Testis (tissue), 5 donors: ENCODE measurements at places on chromosomes 13 and 19. TPM values are rescaled to one million over a fixed set of nuclear protein-coding genes. Genes with fewer than 3 reads are reported as not detected.
A peak's percentile ranks its signal among the peaks of the same experiment; 100 is the strongest.

DNA sequence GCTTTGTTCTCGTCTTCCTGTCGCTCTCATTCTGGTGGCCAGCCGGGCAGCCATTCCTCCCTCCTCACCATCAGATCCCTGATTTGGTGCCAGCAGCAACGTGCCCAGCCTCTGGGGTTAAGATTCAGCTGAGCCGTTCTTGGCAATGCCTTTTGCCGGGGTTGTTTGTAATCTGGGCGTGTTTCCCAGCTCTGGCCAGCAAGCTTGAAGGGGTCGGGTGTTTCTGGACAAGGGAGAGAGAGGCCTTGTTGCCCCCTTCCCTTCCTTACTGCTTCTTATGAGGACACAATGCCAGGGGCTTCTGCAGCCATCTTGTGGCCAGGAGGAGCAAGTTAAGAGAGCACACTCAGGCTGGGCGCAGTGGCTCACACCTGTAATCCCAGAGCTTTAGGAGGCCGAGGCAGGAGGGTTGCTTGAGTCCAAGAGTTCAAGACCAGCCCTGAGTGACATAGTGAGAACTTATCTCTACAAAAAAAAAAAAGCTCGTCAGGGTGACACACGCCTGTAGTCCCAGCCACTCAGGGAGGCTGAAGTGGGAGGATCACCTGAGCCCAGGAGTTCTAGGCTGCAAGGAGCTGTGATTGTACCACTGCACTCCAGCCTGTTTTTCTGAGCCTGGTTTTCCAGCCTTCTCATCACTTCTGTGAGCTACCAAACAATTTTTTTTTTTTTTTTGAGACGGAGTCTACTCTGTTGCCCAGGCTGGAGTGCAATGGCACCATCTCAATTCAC is 10.7 kb upstream of the CRTC1 start:
- H3K4me3 ChIP-seq = no peak overlapping the region
- H3K27ac ChIP-seq = no peak overlapping the region
- no peaks in the 10 kb centered on the region for H3K27me3 ChIP-seq
- H3K36me3 ChIP-seq = no peaks in the 10 kb centered on the region

DNA sequence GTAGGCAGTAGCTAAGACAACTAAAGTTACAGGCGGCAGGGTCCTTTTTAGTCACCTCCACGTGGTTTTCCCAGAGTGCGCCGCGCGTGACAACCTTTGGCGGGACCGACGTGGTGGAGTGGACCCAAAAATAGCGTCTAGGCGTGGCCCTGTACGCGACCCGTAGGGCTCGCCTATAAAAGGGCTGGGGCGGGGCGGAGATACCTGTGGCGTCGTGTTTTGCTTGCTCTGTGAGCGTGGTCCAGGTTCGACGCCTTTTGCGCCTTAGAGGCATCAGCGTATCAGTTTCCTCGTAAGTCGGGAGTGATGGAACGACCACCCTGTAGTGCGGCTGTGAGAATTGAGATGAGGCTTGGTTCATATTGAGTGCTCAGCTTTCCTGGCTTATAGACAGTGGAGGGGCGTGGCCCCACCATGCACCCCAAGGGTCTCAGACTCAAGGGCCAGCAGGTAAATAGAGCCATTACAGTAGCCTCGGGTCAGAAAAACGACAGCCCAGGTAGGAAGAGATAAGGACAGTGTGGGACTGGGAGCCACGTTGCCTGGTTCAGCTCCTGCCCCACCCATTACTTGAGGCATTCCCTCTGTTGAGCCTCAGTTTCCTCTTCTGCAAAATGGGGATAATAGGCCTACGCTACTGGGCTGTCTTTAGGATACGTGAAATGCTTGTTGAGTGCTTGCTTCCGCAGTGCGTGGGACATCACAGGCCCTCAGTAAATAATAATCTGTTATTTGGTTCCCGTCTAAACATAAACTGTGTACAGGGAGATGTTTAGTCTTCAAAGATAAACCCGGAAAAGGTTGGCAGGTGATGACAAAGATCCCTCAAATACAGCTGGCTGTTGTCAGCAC is 693 bp upstream of the TMED1 start:
- H3K4me3 ChIP-seq = peak overlapping the region; percentile 69
- H3K27me3 ChIP-seq = no peaks in the 10 kb centered on the region
- H3K36me3 ChIP-seq = no peaks in the 10 kb centered on the region
- peaks cover 7% of the 10 kb centered on the region for H3K4me1 ChIP-seq

DPF1 gene
- total RNA-seq = 6.4 TPM

DNA sequence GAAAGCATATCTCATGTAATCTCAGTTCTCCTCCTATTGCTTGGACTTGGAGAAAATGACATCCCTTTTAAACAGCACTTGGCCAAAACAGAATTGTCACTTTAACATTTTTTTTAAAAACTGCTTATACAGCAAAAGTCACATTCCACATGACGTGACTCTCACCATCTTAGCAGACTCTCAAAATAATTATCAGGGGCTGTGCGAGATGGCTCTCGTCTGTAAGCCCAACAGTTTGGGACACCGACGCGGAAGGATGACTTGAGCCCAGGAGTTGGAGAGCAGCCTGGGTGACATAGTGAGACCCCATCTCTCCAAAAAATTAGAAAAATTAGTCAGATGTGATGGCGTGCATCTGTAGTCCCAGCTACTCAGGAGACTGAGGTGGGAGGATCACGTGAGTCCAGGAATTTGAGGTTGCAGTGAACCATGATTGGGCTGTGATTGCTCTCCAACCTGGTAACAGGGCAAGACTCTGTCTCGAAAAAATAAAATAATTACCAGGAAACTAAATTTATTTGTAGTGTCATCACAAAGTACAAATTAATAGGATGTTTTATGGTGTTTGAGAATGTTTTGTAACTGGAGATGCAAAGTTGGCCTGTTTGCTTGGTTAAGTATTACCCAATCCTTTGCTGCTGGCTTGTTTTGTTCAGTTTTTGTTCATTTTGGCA is 8.8 kb downstream of the SAFB start:
- H3K36me3 ChIP-seq = no peaks in the 10 kb centered on the region
- H3K4me1 ChIP-seq = peaks cover 36% of the 10 kb centered on the region
- no peaks in the 10 kb centered on the region for H3K27me3 ChIP-seq
- H3K27ac ChIP-seq = no peak overlapping the region
- H3K4me3 ChIP-seq = no peak overlapping the region

NKPD1 gene
- total RNA-seq = 4.2 TPM

DNA sequence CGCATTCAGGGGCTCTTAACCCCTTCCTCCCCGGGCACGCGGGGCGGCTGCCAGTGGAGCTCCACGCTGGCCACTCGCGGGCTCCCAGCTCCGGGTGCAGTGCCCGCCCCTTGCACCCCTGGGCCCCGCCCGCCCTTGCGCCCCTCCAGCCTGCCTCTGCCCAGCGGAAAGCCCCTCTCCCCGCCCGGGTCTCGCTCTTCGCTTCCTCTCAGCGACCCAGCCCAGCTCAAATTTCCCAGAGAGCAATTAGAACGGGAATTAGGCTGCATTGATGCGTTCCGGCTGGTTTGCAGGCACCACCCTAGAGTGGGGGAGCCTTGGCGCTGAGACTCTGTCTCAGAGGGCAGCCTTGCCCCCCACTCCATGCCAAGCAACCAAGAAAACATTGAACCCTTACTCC is 1.8 kb upstream of the GSX1 start:
- H3K4me1 ChIP-seq = peaks cover 25% of the 10 kb centered on the region
- H3K36me3 ChIP-seq = no peaks in the 10 kb centered on the region
- no peak overlapping the region for H3K27ac ChIP-seq
- H3K4me3 ChIP-seq = no peak overlapping the region
- no peak for DNase-seq

DNA sequence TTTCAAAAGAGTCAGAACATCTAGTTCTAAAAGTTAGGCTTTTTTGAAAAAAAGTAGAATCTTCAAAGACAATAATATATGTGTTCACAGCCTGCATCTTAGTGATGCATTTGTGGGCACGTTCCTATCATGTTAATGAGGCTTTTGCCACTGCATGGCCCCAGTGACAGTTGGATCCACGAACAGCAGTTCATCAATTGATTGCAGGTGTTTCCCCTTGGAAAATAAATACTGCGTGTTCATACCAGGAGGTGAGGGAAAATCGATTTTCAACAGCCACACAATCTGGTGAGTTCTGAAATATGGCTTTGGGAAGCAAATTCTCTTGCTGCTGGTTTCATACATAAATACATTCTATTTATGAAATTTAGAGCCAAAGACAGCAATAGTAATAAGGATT is 343.8 kb upstream of the SLC10A2 start:
- DNase-seq = no peak
- H3K27ac ChIP-seq = no peak overlapping the region
- H3K36me3 ChIP-seq = no peaks in the 10 kb centered on the region
- no peaks in the 10 kb centered on the region for H3K27me3 ChIP-seq

DNA sequence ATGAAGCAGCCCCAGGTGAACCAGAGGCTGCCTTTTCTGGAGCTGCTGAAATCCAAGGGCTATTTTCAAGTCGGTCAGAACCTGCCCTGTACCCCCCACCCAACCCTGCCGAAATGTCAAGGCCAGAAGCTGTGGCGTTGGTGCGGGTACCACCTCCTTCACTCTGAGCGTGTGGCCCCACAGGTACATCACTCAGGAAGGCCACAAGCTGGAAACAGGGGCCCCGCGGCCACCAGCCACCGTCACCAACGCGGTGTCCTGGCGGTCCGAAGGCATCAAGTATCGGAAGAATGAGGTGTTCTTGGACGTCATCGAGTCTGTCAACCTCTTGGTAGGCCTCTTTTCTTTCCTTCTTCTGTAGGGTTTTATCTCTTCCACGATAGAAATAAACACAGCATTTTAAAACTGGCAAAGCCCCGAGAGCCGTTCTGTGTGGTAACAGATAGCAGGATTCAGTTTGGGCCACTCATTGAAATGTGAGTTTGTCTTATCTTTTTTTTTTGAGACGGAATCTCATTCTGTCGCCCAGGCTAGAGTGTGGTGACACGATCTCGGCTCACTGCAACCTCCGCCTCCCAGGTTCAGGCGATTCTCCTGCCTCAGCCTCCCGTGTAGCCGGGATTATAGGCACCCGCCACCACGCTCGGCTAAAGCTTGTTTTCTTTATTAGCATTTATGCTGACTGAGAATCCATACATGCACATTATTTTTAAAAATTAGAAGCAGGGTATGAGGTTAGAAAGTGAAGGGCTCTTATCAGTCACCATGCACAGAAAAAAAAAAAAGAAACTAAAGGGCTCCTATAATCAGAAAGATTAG is 11.3 kb downstream of the AP1M1 start:
- peaks cover 9% of the 10 kb centered on the region for H3K4me1 ChIP-seq
- no peak overlapping the region for H3K4me3 ChIP-seq
- H3K27ac ChIP-seq = no peak overlapping the region
- H3K36me3 ChIP-seq = no peaks in the 10 kb centered on the region

IZUMO2 gene
- 37.3 TPM for total RNA-seq

DNA sequence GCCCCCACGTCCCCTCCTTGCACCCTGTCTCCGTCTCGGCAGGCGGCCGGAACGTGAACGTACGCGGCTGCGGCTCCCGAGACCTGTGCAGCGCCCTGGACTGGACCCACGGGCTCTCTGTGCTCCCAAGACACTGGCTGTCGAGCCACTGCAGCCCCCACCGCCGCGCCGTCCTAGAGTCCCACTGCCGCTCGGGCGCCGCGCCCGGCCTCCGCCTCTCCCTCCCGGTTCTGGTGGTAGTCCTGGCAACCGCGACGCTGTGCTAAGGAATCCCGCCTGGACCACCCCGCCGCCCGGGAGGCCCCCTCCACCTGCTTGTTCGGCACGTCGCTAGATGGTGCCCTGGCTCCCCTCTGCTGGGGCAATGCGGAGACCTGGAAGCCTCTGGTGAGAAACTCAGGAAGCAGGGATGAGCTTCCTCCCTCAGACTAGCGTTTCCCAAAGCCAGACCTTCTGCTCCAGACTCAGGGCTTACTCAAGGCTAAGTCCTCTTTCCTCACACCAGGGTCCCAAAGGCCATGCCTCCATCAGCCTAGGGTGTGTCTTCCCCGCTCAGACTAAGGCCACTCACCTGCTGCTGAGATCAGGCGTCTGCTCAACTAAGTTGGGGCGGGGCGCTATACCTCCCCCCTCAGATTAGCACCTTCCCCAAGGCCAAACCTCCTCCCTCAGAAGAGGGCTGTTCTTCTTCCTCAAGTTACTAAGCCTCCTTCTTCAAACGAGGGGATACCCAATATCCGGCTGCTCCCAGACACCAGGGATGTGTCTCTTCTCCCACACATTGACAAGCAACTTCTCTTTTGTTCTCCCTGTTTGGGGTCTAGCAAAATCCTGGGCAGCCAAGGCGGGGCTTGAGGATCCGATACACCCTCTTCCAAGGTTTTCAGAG is 16.1 kb upstream of the IRGC start:
- peak; percentile 38 for DNase-seq
- no peak overlapping the region for H3K27ac ChIP-seq
- H3K4me1 ChIP-seq = peaks cover 10% of the 10 kb centered on the region
- no peaks in the 10 kb centered on the region for H3K36me3 ChIP-seq

FOSB gene
- 1.2 TPM for total RNA-seq

DNA sequence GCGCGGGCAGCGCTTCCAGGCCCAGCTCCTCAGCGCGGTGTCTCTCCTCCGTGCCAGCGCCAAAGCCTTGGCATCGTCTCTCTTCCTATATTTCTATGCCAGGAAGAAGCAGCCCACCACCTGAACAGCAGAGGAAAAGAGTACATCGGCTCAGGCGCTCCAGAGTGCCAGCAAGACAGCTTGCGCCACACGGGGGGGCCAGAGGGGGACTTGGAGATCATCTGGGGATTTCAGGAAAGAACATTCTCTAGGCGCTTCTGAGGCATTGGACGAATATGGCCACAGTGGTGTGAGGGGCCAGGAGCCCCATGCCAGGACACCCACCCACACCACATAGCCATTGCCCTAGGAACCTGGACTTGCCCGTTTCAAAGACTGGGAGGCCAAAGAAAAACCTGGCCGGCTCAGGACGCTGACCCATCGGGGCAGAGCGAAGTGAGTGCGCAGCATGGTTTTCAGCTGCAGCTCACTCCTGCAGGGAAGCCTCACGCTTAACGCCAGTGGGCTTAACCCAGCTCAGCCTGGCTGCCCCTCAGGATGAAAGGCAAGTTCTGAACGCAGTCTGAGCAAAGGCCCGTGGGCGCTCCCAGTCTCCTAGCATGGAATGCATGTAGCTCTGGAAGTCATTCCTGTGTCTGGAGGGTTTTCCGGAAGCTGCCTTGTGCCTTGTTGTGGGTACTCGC is 62.1 kb downstream of the GGACT start:
- H3K4me1 ChIP-seq = peaks cover 7% of the 10 kb centered on the region
- no peaks in the 10 kb centered on the region for H3K27me3 ChIP-seq
- no peak overlapping the region for H3K4me3 ChIP-seq
- no peaks in the 10 kb centered on the region for H3K36me3 ChIP-seq

DNA sequence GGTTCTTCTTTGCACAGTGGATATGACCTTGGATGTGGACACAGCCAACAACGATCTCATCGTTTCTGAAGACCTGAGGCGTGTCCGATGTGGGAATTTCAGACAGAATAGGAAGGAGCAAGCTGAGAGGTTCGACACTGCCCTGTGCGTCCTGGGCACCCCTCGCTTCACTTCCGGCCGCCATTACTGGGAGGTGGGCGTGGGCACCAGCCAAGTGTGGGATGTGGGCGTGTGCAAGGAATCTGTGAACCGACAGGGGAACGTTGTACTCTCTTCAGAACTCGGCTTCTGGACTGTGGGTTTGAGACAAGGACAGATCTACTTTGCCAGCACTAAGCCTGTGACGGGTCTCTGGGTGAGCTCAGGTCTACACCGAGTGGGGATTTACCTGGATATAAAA is 9.4 kb downstream of the RFPL4AL1 start:
- H3K36me3 ChIP-seq = no peaks in the 10 kb centered on the region
- H3K4me1 ChIP-seq = no peaks in the 10 kb centered on the region
- no peaks in the 10 kb centered on the region for H3K27me3 ChIP-seq
- peak overlapping the region; percentile 21 for H3K4me3 ChIP-seq

- no peaks in the 10 kb centered on the region for H3K4me1 ChIP-seq
- peak; percentile 75 for DNase-seq
- no peak overlapping the region for H3K27ac ChIP-seq
- no peaks in the 10 kb centered on the region for H3K36me3 ChIP-seq
- H3K27me3 ChIP-seq = no peaks in the 10 kb centered on the region
These were observed 60.7 kb downstream of the MCF2L start for GRCh38 chr13:113029487-113030258.

SELENOV gene
- 2.5 TPM for total RNA-seq
